ENCODE measurements at places on chromosomes 13 and 19.

DNA sequence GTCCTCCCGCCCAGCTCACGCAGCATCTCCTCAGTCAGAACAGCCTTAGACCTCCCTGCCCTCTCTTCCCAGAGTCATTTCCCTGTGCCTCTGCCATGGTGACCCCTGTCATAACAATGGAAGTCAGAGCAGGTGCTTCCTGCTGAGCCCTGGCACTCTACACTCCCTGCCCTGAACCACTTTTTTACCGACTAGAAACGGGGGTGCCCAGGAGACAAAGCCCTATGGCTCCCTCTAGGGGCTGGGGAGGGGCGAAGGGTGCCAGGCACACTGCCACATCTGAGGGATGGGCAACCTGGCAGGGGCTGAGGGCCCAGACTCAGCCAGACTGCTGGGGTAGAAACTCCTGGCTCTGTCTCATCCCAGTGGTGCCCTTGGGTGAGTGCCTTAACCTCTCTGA lies 16.4 kb downstream of the ZNF574 start:
- no peak for DNase-seq

DNA sequence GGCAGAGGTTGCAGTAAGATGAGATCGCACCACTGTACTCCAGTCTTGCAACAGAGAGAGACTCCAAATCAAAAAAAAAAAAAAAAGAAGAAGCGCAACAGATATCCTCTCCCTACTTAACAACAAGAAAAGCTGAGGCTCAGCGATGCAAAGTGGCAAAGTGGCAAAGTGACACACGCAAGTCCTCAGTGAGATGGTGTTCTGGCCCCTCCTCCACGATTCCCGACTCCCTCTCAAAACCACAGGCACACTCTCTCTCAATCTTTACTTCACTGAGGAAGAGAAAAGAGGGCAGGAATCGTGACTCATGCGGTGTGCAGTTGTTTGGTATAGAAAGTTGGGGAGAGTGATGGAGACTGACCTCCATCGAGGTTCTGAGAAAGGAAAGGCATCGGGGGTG lies 12.6 kb downstream of the FFAR2 start:
- DNase-seq: no peak

- DNase-seq: no peak
These were observed 506.7 kb upstream of the PCDH9 start for GRCh38 chr13:67736646-67737420.

DNA sequence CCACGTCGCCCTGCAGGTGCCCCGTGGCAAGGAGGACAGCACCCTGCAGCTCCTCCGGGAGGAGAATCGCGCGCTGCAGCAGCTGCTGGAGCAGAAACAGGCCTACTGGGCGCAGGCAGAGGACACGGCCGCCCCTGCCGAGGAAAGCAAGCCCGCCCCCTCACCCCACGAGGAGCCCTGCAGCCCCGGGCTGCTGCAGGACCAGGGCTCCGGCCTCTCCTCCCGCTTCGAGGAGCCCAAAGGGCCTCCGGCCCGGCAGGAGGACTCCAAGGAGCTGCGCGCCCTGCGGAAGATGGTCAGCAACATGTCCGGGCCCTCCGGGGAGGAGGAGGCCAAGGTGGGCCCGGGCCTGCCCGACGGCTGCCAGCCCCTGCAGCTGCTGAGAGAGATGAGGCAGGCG lies 11.6 kb downstream of the CBY2 start:
- peak; percentile 39 for DNase-seq

GRCh38 chr13:58619396-58620113 lies 988.0 kb downstream of the PCDH17 start:
- DNase-seq: no peak

- no peak for DNase-seq
These were observed 25.6 kb downstream of the DEDD2 start for GRCh38 chr19:42191855-42192254.

- peak; percentile 45 for DNase-seq
These were observed 208.9 kb upstream of the SOX1 start for GRCh38 chr13:111857846-111858560.

- no peak for DNase-seq
These were observed 23.2 kb downstream of the CATSPERD start for GRCh38 chr19:5743630-5744029.

DNA sequence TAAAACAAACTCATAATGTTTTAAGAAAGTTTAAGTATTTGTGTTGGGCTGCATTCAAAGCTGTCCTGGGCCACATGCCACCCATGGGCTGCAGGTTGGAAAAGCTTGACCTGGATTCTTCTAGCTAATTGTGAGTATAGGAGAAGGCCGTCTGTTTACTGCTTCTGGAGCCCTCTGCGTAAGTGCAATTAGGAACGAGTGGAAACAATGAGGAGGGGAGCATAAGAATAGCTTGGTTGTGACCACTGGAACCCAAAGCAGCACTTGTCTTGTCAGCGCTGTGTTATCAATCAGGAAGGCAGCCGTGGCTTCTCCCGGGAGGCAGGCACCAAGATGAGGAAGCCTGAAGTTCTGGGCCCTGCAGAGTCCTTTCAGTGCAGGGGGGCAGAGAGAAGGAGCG lies 110.4 kb upstream of the MBNL2 start:
- DNase-seq: no peak

- DNase-seq: no peak
These were observed 6.6 kb upstream of the OR10H5 start for GRCh38 chr19:15780610-15781418.

- no peak for DNase-seq
These were observed 64.9 kb upstream of the FGF14 start for GRCh38 chr13:102466610-102467190.

GRCh38 chr13:39784347-39784746 lies 128.9 kb downstream of the COG6 start:
- DNase-seq: no peak

DNA sequence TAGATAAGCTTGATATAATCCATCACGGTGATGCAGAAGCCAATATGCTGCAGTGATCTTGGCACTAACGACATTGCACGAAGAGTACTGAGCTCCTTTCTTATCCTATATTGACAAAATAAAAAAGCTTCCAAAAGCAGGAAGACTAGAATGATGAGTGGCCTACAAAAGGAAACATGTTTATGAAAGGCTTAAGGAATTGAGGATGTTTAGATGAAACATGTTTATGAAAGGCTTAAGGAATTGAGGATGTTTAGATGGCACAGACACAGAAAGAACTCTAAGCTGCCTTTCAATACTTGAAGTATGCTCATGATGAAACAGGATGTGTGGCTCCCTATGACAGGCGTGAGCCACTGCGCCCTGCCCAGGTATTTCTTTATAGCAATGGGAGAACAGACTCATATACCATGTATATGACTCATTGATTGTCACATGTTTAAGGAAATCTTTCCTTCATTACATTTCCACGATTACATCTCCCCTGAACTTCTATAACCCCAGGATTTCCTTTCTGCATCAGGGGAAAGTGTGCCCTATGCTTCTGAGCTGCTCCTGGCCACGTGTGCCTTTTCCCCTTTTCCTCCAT lies 690.8 kb upstream of the ARGLU1 start:
- no peak for DNase-seq

GRCh38 chr19:18990128-18990708 lies 43.1 kb downstream of the SUGP2 start:
- DNase-seq: no peak

DNA sequence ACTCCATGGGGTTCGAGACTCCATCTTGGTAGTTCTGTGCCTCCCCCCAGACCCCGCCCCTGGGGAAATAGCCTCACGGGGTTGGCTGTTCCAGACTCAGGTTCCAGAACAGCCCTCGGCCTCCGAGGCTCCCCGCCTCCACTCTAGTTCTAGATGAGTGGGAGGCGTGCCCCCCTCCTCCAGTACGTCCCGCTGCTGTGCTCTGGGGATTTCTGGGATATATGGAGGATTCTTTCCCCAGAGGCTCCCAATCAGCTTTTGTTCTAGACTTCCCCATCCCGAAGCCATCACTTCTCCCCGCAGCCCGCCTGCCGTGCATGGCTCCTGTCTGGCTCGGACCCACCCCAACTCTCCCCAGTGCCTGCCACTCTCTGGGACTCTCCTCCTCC lies 1.9 kb upstream of the CACNG7 start:
- no peak for DNase-seq

- no peak for DNase-seq
These were observed 18.3 kb downstream of the CCDC97 start for GRCh38 chr19:41328157-41328841.

DNA sequence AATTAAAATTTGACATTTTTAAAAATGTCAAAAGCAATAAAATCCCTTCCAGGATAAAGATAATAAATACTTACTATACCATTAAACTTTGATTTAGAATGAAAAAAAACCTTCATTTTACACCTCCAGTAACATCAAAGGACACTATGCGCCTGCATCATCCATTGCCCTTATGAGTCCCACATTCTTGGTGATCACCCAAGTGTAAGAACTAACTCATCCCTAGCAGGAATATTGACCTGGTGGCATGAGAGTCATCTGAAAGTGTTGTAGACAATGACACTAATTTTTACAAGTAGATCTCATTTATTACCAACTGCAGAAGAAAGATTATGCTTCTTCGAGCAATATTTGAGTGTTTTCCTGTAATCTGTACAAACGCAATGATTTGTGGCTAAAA lies 1128.9 kb downstream of the EFNB2 start:
- no peak for DNase-seq

- no peak for DNase-seq
These were observed 1390.6 kb downstream of the UQCRFS1 start for GRCh38 chr19:27822336-27822735.

GRCh38 chr13:72586518-72586917 lies 140.9 kb downstream of the MZT1 start:
- no peak for DNase-seq

- no peak for DNase-seq
These were observed 317.2 kb downstream of the DCT start for GRCh38 chr13:94162289-94162688.

DNA sequence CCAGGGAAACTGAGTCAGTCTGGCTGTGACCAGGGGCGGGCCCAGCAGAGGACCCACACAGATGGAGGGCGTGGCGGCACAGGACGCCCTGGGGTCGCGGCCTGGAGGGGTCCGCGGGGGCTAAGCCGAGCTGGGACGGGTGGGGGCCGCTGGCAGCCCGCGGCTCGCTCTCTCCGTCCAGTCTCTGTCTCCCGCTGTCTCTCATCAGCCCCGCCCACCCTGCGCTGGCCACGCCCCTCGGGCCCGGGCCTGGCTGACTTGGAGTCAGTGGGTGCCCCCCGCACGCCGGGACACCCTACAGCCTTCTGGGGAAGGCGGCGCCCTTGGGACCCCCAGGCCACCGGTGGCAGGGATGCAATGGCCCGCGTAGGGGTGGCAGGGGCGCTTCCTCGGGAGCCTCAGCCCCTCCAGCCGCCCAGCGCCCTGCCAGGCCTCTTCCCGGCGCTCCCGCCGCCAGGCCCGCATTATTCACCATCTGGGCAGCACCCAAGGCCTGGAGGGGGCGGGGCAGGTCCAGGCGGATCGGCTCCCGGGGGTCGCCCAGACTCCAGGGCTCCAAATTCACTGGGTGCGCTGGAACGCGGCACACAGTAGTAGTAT lies at the start of gene TBXA2R:
Gene TBXA2R (minus strand): TSS at position 186 of the 600 bp plus-strand sequence. CDS start 6,241 bp downstream, outside the sequence.
- DNase-seq: no peak

Data from ecto neural progenitor cell (in vitro differentiated cells).